Activated CD4-positive, alpha-beta T cell treated with anti-CD3 and anti-CD28 coated beads for 24 hours (primary cell): ENCODE measurements at places on chromosomes 7 and 10.

DNA sequence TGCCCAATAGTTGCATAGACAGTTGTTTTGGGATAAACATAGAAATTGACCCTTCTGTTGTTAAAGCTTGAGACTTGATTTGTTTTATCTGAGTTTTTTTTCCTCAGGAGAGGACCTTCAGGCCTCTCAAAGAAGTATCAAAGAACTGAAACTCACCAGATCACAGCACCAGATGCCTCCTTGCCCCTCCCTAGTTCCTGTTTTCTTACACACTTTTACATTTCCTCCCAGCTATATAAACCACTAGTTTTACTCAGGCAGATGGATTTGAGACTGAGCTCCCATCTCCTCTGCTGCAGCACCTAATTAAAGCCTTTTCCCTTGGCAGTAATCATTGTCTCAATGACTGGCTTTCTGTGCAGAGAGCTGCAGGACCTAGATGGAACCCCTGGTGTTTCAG is 150.6 kb upstream of the NRG3 start:
- DNase-seq, result no peak

DNA sequence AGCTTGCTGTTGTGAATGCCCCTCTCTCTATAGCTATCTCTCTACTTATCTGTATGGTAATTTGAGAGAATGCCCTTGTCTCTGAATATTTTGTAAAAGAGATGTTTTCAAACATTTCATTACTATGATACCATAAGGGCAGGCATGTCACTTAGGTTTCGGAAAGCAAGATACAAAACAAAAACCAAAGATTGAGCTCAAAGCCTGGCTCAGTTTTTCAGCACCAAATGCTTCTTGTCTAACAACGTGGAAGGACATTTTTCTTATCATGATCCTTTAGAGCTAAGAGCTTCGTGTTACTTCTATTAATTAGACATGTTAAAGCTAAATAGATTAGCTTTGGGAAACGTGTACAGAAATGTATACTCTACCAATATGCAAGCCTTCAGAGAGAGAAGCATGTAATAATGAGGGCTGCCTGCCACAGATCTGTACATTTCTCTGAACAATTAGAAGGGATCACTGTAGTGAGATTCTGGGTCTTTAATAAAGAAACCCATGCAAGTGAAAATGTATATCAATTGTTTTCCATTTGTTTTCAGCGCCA is 148.9 kb downstream of the ARID5B start:
- DNase-seq, result no peak

DNA sequence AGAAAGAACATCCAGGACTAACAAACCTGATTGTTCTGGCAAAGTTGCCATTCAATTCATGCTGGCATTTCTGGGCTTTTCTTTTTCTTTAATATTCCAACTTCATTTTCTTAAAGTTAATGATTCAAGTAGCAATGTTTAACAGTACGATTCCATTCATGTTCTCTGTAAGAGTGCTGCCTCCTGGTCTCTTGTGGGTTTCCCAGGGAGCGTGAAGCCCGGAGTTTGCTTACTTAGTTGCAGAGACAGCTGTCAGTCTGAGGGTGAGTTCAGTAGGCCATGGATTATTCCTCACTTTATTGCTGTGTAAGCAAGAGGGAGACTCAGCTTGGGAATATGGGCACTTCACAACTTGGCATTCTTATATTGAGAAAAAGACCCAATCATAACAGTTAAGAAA is 142.2 kb downstream of the TWIST1 start:
- DNase-seq, result no peak

DNA sequence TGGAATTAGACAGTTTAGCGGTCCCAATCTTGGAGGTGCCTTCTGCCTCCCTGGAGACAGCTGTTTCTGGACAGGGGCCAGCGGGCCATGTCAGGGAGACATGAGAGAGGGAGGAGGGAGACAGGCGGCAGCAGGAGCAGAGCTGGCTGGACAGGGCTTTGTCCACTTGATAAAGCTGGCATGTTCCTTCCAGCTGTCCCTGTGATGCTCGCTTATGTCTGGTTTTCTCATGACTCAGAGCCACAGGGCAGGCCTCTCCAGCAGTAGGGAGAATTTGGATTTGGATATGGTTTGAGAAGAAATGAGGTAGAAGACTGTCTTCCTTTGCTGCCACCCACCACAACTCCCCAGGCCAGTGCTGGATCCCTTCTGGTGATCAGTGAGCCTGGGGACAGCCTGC is 51.7 kb upstream of the SORCS3 start:
- no peak for DNase-seq

DNA sequence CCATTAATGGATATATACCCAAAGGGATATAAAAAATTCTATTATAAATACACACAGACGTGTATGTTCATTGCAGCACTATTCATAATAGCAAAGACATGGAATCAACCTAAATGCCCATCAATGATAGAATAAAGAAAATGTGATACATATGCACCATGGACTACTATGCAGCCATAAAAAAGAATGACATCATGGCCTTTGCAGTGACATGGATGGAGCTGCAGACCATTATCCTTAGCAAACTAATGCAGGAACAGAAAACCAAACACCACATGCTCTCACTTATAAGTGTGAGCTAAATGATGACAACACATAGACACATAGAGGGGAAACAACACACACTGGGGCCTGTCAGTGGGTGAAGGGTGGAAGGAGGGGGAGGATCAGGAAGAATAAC is 33.0 kb downstream of the POLR1F start:
- DNase-seq, result no peak

GRCh38 chr10:93287775-93288174 is 194.4 kb downstream of the MYOF start:
- DNase-seq, result no peak

DNA sequence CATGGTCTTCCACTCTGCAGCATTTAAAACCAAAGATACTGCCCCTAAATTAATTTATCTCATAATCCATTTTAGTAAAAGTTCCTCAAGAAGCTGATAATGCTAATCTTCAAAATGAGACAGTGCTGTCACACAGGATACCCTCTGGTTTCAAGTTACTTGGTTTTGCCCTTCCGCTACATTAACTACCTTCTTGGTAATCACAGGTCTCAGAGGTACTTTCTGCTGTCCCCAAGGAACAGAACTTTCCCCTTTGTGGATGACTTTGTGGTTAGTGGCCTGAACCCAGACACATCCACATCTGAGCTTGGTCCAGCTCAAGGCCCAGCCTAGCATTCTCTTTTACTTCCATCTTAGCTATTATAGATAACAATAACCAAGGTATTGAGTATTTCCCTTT is 88.8 kb upstream of the TMEM26 start:
- DNase-seq, result no peak

DNA sequence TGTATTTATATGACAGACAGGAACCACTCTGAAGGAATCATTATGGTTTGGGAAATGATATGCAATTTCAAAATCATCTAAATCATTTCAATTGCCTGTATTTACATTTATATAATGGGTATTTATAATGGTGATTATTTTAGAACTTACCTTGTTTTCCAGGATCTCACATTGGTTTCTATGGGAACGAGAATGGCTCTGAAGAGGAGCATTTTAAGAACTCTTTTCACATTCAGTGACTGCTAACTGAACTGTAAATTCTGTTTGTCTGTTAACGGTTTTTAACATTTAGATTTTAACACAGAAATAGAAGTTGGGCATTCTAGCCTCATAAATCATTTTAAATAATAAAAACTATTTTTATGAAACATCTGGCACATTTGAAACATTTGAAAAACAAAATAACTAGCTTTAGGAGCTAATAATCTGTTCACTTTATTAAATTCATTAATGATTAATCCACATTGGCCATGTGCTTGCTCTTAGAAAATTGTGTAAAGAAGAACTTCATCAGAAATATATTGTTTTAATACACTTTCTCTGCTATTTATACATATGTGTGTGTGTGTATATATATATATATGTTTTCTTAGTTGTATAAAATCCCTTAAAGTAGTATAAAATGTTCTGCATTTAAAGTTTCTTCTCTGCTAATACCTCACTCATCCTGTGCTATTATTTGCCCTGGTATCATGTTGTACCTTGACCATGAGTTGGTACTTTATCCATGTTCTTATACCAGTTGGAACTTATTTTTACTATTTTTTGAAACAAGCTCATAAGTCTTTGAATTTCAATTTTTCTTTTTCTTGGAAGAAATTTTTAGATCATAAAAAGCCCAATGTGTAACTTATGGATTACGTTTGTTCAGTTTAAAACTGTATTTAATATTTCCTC is 8.7 kb upstream of the SEM1 start:
- no peak for DNase-seq

- no peak for DNase-seq
These were observed 45.3 kb upstream of the ZMIZ1 start for GRCh38 chr10:79023240-79024162.

DNA sequence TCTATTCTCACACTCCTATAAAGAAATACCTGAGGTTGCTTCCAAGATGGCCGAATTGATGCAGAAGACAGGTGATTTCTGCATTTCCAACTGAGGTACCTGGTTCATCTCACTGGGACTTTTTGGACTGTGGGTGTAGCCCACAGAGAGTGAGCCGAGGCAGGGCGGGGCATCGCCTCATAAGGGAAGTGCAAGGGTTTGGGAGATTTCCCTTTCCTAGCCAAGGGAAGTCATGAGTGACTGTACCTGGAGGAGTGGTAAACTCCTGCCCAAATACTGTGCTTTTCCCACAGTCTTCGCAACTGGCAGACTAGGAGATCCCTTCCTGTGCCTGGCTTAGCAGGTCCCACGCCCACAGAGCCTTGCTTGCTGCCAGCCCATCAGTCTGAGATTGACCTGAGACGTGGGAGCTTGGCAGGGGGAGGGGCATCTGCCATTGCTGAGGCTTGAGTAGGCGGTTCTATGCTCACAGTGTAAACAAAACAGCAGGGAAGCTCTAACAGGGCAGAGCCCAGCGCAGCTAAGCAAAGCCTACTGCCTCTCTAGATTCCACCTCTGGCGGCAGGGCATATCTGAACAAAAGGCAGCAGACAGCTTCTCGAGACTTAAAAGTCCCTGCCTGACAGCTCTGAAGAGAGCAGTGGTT is 152.2 kb downstream of the ARL4A start:
- DNase-seq, result no peak

DNA sequence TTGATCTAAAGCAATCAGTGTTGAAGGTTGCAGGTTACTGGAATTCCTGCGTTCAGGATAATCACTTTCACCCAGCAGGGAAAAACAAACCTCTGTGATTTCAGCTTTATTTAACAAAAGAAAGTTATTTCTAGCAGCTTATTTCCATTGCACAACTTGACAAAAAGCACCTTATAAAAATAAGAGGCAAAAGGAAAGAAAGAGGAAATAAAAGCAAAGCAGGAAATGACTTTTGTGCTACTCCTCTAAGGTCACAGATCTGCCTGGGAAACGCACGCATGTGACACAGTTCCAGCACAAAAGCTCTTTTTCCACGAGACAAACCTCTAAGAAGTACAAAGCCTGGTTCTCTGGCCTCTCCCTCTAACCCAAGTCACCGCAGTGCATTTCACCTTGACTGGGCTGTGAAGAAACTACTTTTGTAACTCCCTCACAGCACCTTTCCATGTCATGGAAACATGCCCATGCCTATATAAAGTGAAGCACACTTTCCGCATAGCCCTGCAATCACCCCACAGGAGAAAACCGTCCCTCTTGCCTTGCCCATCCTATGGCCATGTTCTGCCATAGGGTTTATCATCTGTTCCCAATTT is 870 bp downstream of the ANK3 start:
- DNase-seq, result no peak

DNA sequence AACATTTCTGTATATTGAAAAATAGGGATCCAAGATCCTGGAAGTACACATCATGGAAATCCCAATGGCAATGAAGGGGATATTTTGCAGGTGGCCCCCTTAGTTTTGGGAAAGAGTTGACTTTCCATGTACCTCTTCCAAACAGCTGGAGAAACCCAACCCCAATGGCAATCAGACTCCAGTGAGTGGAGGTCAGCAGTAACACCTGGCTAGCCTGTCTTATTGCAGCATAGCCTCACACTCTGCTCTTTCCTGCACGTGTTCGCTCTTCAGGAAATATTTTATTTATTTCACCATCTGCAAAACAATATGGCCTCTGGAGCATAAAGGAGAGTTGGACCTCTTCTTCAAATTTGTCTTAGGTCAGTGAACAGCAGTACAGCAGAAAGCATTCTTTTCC is 340.0 kb upstream of the NRP1 start:
- DNase-seq, result no peak

- DNase-seq, result no peak
These were observed 11.7 kb downstream of the NUDT1 start for GRCh38 chr7:2253525-2254244.

- DNase-seq, result no peak
These were observed 61.9 kb downstream of the AP3M1 start for GRCh38 chr10:74088722-74089121.

- no peak for DNase-seq
These were observed 118.7 kb downstream of the ELMO1 start for GRCh38 chr7:37329940-37330339.

- DNase-seq, result no peak
These were observed 10.1 kb downstream of the TBATA start for GRCh38 chr10:70774810-70775678.

DNA sequence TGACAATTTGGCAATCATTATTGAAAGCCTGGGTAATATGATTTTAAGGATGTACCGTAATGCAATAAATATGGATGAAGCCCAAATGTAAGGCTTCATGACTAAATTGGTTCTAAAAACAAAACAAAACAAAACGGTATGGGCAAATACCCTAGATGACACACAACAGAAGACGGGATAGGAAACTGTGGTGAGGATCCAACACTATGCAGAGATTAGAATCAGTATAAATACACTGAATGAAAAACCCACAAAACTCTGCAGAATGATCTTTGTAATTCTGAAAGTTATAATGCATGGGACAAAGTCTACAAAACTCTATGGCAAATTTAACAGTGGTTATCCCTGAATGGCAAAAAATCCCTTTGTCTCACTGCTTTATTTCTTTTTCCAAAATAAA is 57.6 kb downstream of the MALSU1 start:
- no peak for DNase-seq

GRCh38 chr7:70883750-70884439 is 248.0 kb upstream of the GALNT17 start:
- DNase-seq, result no peak

DNA sequence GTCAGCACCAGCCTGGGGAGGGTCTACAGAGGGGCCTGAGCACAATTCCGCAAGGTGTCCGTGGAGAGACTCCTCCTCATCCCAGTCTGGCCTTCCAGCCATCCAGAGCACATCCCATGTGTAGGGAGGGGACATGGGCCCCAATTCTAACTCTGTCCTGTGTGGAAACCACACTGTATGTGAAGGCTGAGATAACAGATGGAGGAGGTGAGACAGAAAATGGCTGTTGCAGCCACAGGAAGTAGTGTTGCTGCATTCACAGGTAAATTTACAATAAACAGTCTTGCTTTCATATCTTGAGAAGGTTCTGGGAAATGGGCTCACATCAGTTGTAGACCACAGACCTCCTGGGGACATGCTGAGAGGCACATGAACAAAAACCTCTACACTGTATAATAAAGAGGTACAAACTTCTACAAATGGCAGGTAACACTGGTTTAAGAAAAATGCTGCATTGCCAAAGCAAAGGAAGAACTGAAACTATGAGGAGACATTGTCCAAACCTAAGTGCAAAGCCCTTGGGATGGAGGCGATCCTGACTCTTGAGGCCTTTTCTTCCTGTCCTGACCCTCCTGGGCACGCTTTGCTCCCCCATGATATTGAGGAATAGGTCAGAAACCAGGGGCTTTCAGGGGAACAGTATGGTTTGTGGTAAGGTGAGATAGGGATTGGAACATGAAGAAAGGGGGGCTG is 21.6 kb upstream of the GIMAP2 start:
- DNase-seq, result no peak

- DNase-seq, result no peak
These were observed 96.3 kb downstream of the RNF216 start for GRCh38 chr7:5685205-5685604.
